NCI-H82 (cell line): ENCODE measurements at places on chromosomes 4 and X.

GRCh38 chrX:105307762-105308161 lies 87.3 kb upstream of the TEX13A start:
- no peak for DNase-seq

- DNase-seq, result no peak
Measured at GRCh38 chr4:38237139-38237538, 276.9 kb downstream of the PTTG2 start.

DNA sequence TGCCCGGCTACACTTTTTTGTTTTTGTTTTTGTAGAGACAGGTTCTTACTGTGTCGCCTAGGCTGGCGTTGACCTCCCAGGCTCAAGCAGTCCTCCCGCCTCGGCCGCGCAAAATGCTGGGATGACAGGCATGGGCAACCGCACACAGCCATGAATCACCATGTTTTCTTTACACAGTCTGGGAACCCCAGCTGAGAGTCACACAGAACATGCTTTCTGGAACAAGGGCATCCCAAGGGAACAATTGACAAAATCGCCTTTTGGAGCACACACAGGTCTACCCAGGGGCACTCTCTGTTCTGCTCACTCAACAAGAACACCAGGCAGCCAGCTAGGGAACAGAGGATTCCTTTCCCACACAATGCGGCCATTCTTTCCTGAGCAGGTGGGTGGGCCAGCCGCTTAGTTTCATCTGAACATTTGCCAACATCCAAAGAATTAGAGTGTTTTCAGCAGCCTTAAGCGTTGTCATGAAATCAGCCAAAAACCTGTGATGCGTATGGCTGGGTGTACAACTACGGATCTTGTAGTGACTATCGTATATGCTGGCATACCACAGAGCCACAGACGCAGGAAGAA lies 15.7 kb downstream of the PRKX start:
- DNase-seq, result no peak

DNA sequence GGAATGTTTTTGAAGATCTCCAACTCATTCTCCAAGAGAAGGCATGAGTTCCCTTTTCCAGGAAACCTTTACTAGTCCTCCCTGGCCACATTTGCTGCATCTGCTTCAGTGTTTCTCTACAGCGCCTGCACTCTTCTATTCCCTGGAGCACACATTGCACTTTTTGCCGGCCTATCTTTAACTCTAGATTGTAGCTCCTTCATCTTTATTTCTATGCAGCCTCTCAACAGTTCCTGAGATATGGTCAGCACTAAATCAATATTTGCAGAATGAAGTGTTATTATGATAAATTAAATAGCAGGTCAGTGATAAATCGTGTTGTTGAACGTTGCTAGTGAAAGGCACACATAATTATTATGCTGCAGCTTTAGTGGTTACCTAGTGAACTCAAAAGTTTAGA lies 88.3 kb downstream of the VCX3A start:
- DNase-seq, result no peak

GRCh38 chrX:152926279-152926678 lies 28.4 kb downstream of the ZNF185 start:
- peak; percentile 80 for DNase-seq

DNA sequence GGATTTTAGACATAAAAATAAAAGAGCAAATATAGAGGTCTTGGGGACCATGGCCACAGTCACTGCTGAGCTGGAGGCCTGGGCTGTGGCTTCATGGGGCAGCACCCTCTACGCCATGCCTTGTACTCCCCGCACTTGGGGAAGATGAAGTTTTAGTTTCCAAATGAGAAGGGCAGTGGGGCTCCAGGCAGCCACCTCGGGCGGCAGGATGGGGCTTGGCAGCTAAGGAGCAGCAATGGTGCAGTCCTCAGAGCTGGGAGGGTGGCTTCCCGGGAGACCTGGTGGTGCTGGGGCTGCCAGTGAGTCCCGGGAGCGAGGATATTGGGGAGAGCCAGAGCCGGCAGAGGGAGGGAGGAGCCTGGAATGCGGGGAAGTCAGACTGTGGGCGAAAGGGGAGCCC lies 2.4 kb downstream of the CXCR3 start:
- no peak for DNase-seq

DNA sequence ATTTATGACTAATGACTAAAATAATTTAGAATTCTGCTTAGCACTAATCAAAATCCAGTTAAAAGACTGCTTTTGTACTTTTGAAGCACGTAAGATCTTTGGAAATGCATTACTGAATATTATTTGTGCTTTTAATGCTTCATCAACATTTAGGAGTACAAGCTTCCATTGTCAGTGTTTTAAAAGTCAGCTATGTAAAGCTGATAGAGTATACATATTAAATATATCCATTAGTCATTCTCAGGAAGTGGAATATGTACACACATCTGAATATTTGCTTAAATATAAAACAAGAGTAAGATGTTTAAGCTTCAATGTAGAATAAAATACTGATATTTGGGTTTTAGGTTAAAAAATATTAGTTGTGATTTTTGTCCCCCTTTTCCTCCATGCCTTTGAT lies 54.1 kb downstream of the ANK2 start:
- no peak for DNase-seq
